CD4-positive, alpha-beta T cell treated with Interferon alpha-2 for 1 hour (primary cell): ENCODE measurements at places on chromosomes 16 and 17.

DNA sequence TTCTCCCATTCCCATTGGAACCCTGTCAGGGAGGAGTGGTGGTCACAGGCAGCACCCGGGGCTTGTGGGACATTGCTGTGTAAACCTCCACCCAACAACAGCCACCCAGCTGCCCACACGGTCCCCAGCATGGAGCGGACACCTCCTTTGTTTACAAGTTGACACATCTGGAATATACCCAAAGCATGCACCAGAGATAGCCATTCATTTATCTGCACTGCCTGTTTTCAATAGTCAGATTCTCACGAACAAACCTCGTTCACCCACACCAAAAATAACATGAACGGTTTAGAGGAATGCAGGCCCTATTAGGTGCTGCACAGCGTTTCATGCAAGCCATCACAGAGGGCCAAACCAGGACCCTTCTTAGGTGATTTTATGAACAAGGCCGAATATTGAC lies 244.8 kb downstream of the FOXL1 start:
- DNase-seq, result no peak

DNA sequence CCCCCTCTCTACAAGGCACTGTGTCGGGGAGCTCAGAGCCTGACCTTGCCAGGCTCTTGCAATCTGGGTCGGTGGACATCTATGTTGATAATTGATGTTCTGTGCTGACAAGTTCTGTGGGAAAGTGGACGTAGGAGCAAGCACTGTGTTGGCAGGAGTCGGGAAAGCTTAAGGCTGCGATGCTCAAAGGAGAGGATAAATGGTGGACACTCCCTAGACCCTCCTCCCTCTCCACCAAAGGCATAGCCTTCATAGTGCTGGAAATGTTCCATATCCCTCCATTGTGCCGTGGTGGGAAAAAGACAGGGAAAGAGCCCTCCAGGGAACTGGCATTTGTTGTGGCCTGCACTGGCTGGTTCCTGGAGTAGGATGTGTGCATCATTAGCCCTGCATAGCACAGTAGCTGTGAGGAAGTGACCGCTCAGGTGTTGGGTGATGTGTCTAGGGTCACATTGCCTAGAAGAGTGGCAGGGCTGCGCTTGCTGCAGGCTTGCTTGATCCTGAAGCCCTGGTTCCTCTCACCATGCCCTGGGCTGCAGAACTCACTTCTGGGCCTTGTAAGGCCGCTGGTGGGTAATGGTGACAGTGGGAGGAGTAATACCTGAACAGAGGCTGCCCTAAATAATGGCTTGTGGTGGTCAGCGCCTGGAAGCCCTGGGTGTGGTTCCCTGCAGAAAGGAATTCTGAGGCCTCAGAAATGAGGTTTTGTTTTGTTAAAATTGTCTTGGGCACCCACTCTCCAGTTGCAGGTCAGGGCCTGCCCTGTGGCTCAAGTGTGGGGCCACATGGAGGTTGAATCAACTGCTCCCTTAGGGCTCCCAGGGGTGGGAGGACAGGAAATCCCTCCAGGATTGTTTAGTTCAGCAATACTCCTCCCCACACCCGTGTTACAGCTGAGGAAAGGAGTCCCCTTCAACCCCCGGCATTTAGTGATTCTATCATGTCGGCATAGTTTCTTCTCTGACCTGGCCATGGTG lies 62.6 kb downstream of the KSR1 start:
- DNase-seq, result no peak

DNA sequence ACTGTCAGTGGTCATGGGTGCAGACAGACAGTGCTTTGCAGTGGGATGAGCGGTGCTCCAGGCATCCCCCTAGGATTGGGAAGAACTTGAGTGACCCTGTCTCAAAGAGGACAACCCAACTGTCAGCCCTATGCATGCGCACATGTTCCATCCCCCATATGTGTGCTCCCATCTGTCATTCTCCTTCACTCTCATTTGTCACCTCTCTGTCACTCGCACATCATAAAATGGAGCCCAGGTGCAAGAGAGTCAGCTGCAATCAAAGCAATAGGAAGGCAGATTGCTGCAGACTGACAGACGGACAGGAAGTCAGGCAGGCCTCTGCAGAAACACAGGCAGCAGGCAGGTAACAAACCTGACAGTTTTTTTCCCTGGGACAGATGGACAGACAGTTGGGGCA lies 101.8 kb upstream of the CCL1 start:
- DNase-seq, result no peak

DNA sequence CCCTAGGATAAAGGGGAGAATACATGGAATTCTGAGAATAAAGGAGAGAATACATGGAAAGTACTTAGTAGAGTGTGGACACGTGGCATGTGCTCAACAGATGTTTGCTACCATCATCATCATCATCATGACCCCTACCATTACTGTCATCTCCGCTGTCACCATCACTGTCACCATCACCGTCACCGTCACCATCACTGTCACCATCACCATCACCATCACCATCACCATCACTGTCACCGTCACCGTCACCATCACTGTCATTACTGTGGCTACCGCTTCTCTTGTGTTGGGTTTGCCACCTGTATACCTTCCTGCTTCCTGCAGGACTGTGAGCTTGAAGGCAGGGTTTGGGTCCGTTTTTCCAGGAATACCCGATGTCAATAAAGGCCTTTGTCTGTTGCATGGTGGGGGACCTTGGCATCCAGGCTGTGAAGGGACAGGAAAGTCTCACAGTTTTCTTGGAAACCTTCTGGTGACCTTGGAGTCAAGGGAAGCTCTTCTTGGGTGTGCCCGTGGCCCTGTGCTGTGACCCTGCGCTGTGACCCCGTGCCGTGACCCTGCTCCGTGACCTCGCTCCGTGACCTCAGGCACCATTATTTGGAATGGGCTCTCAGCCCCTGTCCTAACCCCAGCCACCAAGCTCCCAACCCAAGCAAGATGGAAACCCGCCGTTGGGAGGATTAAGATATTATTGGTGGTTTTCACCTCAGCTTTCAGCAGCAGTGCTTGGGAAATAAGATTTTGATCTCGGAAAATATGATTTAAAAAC lies 14.4 kb downstream of the CMIP start:
- DNase-seq, result no peak

DNA sequence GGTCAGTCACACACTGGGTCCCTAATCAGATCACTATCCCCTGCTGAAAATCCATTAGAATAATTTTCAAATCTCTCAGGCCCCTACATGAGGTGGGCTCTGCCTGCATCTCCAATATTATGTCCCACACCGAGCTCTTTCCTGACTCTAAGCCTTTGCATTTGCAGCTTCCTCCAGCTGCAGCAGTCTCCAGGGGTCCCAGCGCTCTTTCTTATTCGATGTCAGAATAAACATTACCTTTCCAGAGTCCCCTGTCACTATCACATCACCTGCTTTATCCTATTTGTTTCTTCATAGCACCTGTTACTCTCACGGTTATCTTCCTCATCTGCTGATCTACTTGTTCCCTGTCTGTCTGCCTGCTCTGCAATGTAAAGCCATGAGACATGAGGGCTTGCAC lies 57.3 kb upstream of the MON1B start:
- DNase-seq, result no peak

DNA sequence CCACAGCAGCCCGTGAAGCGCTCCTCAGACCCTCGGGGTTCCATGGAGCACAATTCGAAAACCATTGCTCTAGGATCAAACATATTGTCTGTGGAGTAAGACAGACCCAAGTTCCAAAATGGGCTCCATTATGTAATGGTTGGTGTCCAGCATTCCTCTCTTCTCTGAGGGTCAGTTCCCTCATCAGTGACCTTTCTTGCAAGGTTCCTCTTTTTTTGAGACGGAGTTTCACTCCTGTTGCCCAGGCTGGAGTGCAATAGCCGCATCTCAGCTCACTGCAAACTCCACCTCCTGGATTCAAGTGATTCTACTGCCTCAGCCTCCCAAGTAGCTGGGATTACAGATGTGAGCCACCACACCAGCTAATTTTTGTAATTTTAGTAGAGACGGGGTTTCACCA lies 28.4 kb downstream of the PLXDC1 start:
- DNase-seq, result no peak

DNA sequence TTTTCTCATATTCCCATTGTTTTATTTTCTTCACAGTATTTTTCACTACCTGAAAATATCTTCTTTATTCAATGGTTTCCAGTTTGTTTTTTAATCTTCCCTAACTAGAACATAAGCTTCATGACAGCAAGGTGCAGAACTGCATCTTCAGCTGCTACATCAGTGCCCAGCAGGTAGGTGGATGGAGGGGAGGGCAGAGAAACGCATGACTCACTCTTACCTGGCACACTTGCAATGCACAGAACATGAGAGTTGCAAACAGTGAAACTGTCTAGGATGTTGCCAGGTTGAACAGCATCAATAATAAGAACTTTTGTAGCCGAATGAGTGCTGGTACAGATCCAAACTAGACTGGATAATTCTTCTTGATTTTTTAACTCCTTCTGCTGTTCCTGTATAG lies 127.1 kb downstream of the SPAG9 start:
- no peak for DNase-seq

DNA sequence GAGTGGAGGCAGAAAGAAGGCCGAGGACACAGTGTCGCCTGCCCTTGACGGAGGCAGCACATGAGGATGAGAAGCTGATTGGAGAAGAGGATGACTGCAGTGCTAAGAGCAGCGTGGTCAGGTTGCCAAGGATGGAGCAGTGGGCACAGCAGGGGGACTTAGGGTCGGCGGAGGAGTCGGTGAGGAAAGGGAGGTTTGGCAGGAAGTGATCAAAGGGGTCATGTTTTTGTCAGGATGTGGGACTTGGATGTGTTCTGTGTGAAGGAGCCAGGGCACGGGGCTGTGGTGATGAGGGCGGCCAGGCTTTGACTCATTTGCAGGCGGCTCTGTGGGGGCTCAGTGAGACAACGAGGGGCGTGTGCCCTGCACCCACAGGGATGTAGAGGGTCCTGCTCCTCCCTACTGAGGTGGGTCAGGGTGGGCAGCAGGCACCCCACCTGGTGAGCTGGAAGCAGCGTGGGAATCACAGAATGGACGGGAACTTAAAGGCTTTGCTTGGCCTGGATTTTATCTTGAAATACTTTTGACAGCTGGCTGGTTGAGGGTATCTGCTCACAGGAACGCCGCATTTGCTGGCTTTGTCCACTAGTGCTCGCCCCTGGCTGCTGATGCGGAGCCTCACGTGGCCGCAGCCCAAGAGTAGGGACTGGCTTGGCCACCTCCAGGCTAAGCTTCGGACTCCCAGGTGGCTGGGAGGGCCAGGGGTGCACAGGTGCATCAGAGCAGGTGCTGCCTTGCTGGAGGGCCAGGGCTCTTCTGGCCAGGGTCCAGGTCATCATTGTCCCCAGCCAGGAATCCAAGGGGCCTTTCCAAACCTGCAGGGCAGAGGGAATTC lies 6.0 kb downstream of the MPG start:
- DNase-seq, result no peak

- no peak for DNase-seq
Measured at GRCh38 chr17:73064084-73064938, 28.2 kb downstream of the SLC39A11 start.

GRCh38 chr17:49388290-49388640 lies 26.2 kb upstream of the ZNF652 start:
- peak; percentile 69 for DNase-seq

DNA sequence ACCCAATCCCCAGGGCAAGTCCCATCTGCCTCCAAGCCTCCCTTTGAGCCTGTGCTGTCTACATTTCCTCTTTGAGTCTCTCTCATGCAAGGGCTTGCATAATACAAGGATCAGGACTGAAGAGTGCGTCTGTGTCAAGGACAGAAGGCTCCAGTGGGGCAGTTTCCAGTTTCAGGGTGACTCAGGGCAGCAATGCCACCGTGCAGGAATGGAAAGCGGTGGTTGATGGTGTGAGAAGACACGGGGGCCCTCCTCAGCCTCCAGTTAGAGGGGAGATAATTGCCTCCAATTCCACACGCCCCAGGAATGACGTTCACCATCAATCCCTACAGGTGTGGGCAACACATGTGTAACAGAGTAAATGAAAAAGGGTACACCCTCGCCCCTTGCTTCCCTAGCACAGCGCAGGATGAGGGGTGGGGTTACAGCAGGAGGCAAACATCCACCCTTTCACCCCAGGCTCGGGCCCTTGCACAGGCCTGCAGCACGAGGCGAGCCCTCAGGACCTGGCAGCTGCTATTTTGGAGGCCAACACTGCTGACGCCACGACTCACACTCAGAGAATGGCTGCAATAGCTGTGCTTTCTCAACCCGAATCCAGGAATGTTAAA lies 24.8 kb upstream of the SLC25A19 start:
- no peak for DNase-seq

DNA sequence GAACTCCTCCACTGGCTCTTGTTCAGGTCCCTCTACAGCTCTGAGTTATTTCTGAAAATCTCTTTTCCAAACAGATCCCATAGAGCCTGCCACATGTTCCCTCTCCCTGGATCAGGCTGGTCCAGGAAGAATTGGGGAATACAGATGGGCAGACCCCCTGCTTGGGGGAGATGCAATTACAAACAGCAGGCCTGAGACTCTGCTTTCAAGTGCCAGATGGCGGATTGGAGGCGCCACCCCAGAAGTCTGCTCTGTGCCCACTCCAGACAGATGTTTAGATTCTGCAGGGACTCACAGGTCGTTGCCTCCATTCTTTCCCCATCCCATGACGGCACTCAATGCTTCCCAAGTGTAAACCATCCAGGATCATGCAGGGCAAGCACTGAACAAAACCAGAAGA lies 316.6 kb downstream of the SLC39A11 start:
- DNase-seq, result no peak

DNA sequence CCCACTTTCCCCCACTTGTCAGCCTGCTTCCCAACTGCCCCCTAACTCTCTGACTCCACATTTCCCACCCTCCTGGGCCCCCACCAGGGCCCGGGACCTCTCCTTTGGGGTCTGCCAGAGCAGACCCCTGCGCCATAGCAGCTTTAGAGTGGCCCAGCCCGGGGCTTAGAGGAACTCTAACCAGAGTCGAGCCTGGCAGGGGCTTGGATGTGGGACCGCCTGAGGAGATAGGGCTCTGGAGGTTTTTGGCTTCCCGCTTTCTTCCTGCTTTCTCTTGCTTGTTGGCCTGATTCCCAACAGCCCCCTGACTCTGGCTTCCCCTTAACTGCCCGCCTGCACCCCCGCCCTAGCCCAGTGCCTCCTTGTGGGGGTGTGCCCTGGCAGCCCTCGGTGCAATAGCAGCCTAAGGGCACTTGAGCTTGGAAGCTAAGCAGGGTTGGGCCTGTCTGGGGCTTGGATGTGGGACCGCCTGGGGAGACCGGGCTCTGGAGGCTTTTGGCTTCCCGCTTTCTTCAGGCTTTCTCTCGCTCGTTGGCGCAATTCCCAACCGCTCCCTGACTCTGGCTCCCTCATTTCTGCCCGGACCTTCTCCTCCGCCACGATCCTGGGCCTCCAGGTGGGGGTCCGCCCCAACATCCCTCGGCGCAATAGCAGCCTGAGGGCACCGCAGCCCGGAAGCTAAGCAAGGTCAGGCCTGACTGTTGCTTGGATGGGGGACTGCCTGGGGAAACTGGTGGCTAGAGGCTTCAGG lies 2292.0 kb downstream of the TP53TG3F start:
- DNase-seq, result no peak
